ENCODE measurements at places on chromosomes 6 and 20.

- DNase-seq, result no peak
Measured at GRCh38 chr6:128290221-128290620, 230.2 kb downstream of the PTPRK start.

DNA sequence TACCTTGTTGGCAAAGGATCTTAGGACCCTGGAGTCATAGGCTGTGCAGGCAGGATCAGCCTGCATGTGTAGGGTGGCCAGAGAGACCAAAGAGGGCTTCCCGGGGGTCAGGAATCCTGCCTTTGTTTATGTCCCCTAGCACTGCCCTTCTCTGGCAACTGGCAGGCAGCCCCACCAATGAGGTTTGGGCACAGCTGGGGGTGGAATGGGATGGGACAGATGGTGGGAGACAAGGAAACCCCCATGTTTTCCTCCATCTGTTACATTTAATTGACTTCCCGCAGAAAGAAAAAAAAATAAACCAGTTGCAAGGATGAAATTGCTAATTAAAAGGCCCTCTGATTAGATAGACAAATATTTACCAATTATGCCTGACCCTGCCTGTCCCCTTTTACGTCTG, 27.6 kb downstream of the CD40 start:
- no peak for DNase-seq

- DNase-seq, result no peak
Measured at GRCh38 chr6:136326038-136326553, 36.5 kb upstream of the BCLAF1 start.

- DNase-seq, result no peak
Measured at GRCh38 chr6:75412969-75413662, 80.5 kb downstream of the FILIP1 start.

Data from osteoblast (primary cell).